ENCODE measurements at places on chromosomes 16 and 17.

DNA sequence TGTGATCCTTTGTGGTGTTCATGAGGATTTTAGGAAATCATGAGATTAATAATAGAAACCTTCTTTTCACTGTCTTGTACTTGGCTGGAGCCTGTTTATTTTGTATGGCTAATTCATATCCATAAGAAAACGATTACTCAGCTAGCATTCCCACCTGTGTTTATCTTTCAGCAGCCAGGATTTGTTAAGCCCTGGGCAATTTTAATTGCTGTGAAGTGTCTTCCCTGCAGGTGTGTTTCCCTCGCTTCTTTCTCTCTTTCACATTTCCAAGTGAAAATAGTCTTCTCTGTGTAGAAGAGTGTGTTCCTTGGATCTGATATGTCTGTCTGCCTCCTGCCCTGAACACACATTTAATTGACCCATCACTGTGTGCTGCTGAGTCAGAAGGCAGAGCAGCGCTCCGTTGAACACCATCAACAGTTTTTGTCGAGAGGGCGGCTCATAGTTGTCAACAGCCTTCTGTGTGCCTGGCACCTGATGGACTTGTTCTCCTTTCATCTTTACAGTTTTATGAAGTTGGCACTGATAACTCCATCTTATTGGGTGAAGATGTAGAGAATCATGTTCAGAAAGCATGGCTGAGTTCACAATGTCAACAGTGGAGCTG, 83.2 kb downstream of the SPECC1 start:
- no peak for DNase-seq

DNA sequence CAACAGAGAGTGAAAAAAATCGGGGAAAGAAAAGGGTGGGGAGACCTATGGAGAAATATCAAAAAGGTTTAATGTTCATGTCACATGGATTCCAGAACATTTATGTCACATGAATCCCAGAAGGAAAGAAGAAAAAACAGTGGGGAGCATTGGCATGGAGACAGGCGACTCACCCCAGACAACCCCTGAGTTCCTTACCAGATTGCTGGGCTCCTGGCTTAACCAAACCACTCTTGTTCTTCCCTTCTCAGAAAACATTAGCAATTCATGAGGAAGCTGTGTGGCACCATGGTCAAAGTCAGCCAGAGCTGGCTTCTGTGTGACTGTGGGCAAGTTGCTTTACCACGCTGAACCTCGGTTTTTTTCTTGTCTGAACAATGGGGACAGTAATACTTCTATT, 49.6 kb upstream of the CLEC19A start:
- no peak for DNase-seq

DNA sequence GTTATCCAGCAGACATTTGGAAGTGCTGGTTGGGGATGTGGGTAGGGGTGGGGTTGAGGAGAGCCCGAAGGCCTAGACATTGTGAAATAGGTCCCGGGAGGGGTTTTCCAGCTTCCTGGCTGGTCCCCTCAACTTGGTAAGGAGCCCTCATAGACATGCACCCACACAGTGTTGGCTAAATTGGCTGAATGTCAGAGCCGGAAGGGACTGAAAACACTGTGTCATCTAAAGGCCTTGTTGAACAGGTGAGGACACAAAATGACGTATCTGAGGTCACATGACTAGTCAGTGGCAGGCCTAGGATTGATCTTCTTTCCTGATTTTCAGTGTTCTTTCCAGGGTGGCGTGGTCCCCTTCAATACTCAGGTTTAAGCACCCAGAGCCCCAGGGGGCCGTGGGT, 27.6 kb downstream of the ITGB3 start:
- no peak for DNase-seq

- peak; percentile 83 for DNase-seq
These were observed 2.3 kb upstream of the HOXB2 start for GRCh38 chr17:48546924-48547807.

DNA sequence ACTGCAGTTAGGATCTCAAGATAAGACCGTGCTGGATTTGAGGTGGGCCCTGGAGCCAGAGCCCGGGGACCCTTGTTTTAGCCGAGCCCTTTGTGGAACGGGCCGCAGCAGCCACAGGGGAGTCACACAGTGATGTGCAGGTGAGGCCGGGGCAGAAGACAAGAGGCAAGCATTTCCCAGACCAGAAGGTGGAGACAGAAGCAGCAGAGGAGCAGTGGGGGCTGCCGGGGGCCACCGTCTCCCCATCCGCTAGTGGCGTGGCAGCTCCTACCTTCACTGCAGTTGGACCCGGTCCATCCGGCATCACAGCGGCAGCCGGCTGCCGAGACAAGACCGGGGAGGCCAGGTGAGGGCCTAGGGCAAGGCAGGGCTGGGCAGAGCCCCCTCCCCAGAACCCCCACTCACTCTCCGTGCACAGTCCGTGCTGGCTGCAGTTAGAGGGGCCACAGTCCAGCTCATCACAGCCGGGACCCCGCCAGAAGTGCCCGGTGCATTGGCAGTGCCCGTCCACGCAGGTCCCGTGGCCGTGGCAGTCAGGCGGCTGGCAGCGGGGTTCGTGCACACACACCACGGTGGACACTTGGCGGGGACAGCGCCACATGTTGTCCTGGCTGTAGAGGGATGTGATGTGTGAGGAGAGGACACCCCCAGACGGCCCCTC, 6.0 kb downstream of the NAGPA start:
- DNase-seq: no peak

DNA sequence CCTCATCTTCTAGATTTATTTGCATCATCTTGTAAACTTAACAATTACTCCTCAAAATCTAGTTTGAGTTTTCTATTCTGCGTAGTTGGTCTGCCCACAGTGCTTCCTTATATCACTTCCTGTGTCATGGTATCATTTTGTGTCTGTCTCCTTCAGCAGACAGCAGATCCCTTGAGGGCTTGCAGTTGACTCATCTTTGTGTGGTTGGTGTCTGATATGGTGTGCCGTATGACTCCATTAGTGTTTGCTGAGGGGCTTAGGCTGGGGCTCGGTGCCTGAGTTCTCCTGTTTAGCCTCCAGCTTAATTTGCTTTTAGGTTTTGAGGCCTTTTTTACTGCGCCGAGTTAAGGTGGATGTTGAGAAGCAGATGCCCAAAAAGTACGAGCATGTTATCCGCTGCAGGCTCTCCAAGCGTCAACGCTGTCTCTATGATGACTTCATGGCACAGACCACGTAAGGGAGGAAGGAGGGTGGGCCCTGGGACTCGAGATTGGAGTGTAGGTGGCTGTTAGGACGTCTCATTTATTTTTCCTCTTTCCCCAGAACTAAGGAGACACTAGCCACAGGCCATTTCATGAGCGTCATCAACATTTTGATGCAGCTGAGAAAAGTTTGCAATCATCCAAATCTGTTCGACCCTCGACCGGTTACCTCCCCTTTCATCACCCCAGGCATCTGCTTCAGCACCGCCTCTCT, 16.9 kb downstream of the SRCAP start:
- no peak for DNase-seq

DNA sequence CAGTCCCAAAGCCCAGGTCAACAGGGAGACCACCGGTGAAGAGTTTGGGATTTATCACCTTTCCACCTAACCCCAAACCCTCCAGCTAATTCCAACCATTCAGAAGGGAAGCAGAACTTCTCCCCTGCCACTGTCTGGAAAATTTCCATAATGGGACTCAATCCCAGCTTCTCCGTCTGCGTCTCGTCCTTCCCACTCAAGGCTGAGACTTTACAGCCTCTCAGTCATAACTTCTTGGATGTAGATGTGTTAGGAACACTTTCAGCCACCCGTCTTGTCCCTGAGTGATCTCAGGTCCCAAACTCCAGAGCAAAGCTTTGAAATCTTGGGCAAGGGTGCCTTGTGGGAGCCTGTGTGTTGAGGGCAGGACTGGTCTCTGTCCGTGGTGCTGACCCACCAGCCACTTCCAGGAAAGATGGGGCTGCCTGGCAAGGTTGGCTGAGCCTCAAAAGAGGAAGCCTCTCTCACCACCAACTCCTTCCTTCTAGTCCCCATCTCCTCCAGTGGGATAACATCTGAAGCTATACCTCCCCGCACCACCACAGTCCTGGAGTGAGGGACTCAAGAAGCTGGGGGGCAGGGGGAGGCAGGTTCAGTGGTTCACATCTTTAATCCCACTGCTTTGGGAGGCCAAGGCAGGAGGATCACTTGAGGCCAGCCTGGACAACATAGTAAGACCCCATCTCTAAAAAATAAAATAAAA, 9.3 kb downstream of the GAS2L2 start:
- DNase-seq: no peak

GRCh38 chr17:32487473-32488176, 832 bp downstream of the CDK5R1 start:
- no peak for DNase-seq

- DNase-seq: no peak
These were observed 7.0 kb downstream of the FBF1 start for GRCh38 chr17:75933808-75934207.

All from NCI-H2029 treated with DMSO at 0.1 percent for 48 hours (cell line).